ENCODE measurements at places on chromosomes 12 and 14.

DNA sequence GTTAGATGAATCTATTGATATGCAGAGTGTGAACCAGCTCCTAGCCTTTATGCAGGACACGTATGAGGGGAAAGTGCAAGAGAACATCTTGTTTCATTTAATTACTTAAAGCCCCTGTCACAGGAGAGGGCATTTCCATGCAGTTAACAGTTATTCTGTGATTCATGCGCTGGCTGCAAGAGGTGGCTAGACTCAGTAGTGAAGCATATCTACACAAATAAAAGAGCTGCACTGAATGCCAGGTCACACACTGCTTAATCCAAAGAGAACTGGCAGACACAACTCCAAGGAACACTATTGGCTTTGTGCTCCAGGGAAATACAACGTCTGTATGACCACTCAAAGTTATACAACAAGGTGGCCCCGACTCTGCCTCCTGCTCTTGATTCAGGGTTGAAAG lies 394.1 kb downstream of the C12orf75 start:
- no peak for DNase-seq

DNA sequence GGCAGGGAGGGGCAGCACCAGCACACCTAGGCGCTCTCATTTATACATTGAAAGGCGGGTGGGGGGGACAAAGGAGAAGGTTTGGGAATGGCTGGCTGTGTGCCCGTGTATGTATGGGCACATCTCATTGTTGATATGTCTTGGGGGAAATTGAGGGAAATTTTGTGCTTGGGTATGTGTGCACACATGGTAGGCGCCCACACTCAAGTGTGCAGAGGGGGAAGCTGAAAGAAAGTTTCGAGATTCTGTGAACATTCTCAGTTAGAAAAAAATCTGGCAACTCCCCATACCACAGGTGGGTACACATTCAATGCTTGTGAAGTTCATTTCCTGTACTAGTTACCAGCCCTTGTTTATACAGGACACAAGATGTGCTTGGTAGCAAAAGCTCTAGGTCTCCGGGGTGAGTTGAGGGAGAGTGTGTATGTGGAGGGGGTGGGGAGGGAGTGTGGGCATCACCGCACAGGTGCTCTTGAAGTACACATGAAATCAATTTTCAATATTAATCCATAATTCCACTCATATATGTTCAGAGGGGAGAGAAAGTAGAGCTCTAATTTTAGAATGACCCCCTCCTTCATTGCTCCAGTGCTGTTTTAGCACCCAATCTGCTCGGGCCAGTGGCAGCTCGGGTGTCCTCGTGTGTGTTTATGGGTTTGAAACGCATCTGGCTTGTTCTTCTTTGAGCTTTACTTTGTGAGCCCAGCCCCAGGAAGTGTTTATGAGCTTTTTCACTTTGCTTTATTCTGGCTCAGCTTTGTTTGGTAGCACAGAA lies 286.0 kb downstream of the ZFP36L1 start:
- no peak for DNase-seq

DNA sequence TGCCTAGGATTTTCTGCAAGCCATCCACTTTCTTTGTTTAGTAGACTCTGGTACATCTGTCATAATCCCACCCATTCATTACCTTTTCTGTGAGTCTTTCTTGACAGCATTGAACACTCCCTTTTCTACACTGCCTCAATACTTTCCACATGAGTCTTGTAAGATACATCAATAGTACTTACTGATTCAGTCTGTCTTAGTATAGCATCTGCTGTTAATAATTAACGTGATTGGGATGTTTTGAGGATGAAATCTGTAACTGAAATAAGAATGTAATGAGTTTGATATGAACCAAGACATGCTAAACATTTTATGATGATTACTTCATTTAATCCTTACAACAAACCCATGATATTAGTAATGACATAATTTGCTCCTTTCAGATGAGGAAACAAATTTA lies 196.2 kb upstream of the FOXG1 start:
- no peak for DNase-seq

- DNase-seq, result peak; percentile 84
These were observed 113.0 kb downstream of the MED13L start for GRCh38 chr12:116164250-116165035.

DNA sequence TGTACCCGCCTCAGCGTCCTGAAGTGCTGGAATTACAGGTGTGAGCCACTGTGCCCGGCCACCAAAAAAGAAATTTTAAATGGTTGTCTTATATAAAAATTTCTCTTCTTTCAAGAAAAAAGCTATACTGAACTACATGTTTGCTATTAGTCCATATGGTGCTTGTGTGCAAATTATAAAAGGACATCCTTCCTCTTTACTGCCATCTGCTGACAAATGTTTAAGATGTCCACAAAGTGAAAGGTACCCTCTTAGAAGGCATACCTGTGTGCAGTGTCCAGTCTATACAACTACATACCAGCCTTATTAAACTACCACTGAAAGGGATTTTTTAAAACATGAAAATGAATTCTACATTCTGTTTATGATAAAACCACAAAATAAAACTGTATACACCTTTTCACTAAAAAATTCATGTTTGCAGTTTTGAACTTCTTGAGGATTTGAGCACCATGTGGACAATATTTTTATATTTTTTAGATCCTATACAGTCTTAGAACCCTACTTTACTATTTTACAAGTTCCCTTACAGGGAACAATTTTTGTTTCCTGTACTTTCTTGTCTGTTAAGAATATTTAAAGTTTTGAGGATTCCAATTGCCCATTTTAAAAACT lies 32.8 kb upstream of the TOMM20L start:
- peak; percentile 63 for DNase-seq

Data from erythroblast (primary cell).